ENCODE measurements at places on chromosomes 16 and 17. TPM values are rescaled to one million over a fixed set of nuclear protein-coding genes. Genes with fewer than 3 reads are reported as not detected.

The SLC47A1 gene
- total RNA-seq, result 1.4 TPM

The UNC45B gene
- total RNA-seq, result under 0.01 TPM

The ADAM11 gene
- 0.13 TPM for total RNA-seq

The CMTM2 gene
- not detected for total RNA-seq

The ZNF319 gene
- total RNA-seq, result 6.4 TPM

The MYH3 gene
- 0.88 TPM for total RNA-seq

The TK1 gene
- total RNA-seq, result 53.1 TPM

The PRSS27 gene
- total RNA-seq, result 0.19 TPM

The CHST4 gene
- total RNA-seq, result not detected

The CIBAR2 gene
- total RNA-seq, result not detected

The SEZ6L2 gene
- 5.9 TPM for total RNA-seq

The MYOCD gene
- 2.2 TPM for total RNA-seq

The BCL6B gene
- 99.3 TPM for total RNA-seq

The MYH8 gene
- not detected for total RNA-seq

The VTN gene
- 0.06 TPM for total RNA-seq

The SMIM36 gene
- total RNA-seq, result not detected

The NLK gene
- 51.0 TPM for total RNA-seq

The MAPK8IP3 gene
- 50.8 TPM for total RNA-seq

The ACAP1 gene
- total RNA-seq, result not detected

The CLEC3A gene
- total RNA-seq, result not detected

The PLEKHH3 gene
- total RNA-seq, result 5.8 TPM

The CX3CL1 gene
- total RNA-seq, result 89.1 TPM
